ENCODE measurements at places on chromosomes 2 and 18.

- no peak for DNase-seq
Observed at GRCh38 chr18:59002974-59003594, 136.6 kb upstream of the SEC11C start.

- no peak for DNase-seq
Observed at GRCh38 chr18:5787936-5788335, 107.4 kb downstream of the TMEM200C start.

- no peak for DNase-seq
Observed at GRCh38 chr2:145114726-145115125, 594.8 kb upstream of the ZEB2 start.

- DNase-seq, result no peak
Observed at GRCh38 chr2:74743039-74743438, 89.0 kb downstream of the SEMA4F start.

DNA sequence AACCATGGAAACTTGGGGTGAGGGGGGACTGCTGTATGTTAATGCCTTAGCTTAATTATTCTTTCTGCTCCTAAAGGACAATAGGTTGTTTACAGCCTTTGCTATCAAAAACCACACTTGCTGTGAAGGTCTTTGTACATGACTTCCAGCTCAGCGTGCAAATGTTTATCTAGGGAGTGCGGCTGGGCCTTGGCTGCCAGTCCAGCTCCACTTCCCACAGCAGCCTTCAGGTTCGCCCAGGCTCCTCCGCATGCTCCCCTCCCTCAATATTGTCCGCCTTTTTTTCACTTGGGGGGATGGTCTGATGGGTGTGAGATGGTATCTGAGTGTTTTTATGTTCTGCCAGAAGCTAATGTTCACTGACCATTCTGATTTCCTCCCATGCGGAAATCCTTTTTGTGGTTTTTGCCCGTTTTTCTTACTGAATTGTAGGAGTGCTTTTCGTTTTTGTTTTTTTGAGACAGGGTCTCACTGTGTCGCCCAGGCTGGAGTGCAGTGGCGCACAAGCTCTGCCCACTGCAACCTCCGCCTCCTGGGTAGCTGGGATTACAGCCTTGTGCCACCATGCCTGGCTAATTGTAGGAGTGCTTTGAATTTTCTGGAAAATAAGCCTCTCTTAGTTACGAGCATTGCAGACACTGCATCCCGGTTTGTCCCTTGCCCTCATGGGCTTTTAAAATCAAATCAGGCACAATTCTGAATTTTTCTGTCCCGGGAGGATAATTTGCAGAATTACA is 28.8 kb downstream of the SH3BP4 start:
- no peak for DNase-seq

Data from Right ventricle myocardium superior (tissue), 1 donor.